ENCODE measurements at places on chromosomes 2 and 18. TPM values are rescaled to one million over a fixed set of nuclear protein-coding genes. Genes with fewer than 3 reads are reported as not detected.

The HOXD1 gene
- total RNA-seq, result not detected

The TMEM198 gene
- total RNA-seq, result 1.8 TPM

The STRADB gene
- 11.8 TPM for total RNA-seq

The CFAP65 gene
- not detected for total RNA-seq

The RNF144A gene
- total RNA-seq, result 19.0 TPM

The TDRD15 gene
- total RNA-seq, result 0.33 TPM

The STARD6 gene
- total RNA-seq, result not detected

The SLC5A7 gene
- not detected for total RNA-seq

The EFR3B gene
- total RNA-seq, result not detected

The NT5C1B gene
- not detected for total RNA-seq

The EVA1A gene
- total RNA-seq, result not detected

The KCNS3 gene
- not detected for total RNA-seq

The TOGARAM2 gene
- total RNA-seq, result 53.2 TPM

Data from natural killer cell (primary cell).